ENCODE measurements at places on chromosomes 2 and 18.

DNA sequence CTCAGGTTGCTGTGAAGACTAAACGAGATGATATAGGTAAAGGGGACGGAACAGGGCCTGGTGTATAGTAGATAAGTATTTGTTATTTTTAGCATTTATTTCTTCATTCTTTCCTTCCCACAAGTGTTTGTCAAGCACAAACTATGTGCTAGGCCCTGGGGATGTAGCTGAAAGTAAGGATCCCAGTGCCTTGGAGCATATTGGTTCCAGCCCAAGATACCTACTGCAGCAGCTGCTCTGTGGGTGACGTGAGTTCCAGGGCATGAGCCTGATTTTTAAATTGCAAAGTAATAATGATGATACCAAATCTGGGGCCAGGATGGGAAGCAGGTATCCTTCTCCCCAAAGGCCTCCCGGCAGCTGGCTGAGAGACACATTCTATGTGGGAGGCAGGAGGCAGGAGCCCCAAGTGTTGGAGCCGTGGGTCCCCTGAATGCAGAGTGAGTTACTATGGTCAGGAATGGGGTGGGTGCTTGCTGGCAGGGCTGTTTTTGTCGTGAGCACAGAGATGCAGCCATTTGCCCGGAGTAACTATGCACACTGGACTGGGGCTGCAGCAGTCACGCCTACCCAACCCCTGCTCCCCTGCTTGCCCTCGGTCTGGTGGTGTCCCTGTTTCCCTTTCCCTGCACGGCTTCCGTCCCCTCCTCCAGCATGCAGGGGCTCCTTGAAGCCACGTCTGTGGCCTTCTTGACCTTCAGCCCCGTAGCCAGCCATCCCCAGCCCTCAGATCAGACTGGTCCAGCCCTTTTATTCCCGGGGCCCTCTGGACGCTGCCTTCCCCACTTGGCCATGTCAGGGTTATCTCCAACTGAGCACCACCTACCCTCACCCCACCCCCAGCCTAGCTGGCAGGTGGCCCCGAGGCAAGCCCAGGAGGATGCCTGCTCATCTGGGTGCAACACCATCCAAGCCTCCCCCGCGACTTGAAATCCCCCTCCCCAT, 52.4 kb downstream of the INHBB start:
- DNase-seq = no peak

GRCh38 chr2:6919901-6920742, 2.9 kb downstream of the RNF144A start:
- DNase-seq = no peak

- DNase-seq = no peak
These were observed 84.0 kb downstream of the RND3 start for GRCh38 chr2:150403457-150403856.

DNA sequence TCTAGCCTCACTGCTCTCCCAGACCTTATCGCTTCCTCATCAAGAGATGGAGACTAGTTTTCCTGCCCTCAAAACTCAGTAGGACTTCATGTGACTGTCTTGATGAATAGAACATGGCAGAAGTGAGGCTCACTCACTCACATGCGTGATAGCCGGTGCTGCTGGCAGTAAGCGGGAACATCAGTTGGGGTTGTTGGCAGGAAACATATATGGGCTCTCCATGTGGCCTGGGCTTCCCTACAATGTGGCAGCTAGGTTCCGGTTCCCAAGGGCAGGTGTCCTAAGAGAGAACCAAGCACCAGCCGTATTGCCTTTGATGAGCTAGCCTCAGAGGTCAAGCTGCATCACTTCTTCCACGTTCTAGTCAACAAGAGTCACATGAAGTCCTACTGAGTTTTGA, 15.2 kb upstream of the FAHD2A start:
- DNase-seq = no peak

- DNase-seq = no peak
These were observed 39.2 kb upstream of the EML4 start for GRCh38 chr2:42129947-42130346.

DNA sequence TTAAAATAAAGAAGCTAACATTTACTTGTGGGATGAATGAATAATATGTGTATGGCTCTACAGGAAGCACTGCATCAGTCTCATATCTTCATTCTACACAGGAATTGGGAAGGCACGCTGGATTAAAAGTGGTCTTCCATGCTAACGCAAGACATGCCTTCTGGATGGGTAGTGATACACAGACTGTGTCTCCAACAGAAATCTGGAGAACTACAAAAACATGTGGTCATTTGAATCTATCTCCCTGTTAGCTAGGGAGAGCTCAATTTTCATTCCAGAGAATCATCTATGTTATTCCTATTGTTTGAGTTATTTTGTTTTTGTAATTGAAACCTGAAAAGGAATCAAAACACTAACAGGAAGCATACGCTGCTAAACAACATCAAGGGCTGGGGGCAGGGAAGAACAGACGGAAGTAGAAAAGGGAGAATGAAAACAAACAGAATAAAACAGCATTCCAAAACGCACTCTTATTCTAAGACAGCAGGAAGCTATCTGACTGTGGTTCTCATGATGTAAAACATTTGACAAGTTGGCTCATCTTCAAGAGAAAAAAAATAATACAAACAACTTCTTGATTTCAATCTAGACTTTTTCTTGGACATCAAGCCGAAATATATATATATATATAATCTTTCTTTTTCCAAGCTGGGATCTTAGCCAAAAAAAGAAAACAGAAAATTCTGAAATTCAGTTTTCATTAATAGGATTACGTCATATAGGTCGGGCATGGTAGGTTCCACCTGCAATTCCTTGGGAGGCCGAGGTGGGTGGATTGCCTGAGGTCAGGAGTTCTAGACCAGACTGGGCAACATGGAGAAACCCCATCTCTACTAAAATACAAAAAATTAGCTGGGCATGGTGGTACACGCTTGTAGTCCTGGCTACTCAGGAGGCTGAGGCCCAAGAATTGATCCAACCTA, 31.5 kb upstream of the ASNSD1 start:
- DNase-seq = no peak

GRCh38 chr2:226376516-226377180, 423.0 kb downstream of the IRS1 start:
- no peak for DNase-seq

GRCh38 chr2:96881349-96882195, 11.7 kb upstream of the SEMA4C start:
- no peak for DNase-seq

DNA sequence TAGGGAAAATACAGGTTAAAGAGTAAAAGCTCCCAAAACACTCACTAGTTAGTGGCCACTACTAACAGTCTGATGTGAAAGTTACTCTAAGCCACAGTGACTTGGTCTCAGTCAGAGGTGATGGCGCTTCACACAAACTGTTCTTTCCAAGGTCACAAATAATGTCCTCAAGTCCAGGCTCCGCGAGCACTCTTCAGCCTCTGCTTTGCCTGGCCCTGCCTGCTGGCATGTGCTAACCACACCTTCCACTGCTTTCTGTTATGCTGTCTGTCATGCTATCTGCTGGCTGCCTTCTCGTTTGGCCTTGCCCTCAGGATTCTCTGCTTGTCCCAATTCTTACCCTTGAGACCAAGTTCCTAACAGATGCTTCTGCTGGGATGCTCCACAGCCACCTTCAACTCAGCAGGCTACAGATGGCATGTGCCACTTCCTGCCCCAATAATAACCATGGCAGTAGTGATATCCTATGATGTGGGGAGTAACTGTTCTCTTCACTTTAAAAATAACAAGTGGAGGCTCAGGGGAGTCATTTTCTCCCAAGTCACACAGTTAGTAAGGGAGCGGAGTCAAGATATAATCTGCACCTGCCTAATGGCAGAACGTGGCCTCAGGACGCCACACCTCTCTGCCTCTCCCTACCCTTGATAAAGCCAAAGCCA, 75.7 kb downstream of the ZAP70 start:
- peak; percentile 14 for DNase-seq

GRCh38 chr2:105885456-105885855, 140.7 kb downstream of the NCK2 start:
- no peak for DNase-seq

DNA sequence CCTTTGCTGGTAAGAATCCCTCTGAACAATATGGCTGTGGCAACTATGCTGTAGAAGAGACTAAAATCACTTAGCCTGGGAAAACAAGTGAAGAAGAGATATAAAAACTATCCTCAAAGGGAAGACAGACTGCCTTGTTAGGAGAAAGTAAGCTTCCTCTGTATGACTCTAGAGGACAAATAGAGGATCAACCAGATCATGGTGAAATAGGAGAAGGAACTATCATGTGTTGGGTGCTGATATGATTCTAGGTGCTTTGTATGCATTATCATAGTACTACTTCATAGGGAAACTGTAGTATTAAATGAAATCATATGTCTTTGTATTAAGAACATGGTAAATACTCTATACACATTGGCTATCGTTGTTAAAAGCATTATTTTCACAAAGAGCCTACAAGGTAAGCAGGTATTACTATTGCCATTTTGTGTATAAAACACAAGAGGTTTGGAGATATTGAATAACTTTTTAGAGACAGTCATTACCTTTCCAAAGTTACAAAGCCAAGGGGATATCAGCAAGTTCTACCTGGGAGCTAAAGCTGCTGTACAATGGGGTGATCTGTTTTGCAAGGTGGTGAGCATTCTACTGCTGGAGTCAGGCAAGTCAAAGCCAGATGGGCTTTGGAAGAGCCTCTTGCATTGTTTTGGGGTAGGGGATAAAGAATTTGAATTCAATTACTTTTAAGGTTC, 402.6 kb downstream of the ALK start:
- no peak for DNase-seq

GRCh38 chr18:59303006-59303405, 15.4 kb downstream of the CPLX4 start:
- DNase-seq = peak; percentile 72

Measured in NCI-H2171 treated with DMSO at 0.1 percent for 48 hours (cell line).